HTR-8/SVneo (cell line): ENCODE measurements at places on chromosomes 5 and 9.

GRCh38 chr9:15153961-15154360 is 153.1 kb downstream of the TTC39B start:
- DNase-seq, result no peak

GRCh38 chr5:73213566-73213998 is 40.6 kb downstream of the TMEM174 start:
- DNase-seq, result peak; percentile 41

- DNase-seq, result no peak
Observed at GRCh38 chr9:133257465-133257956, 17.5 kb downstream of the ABO start.

- peak; percentile 30 for DNase-seq
Observed at GRCh38 chr5:61277190-61277589, 54.9 kb upstream of the ZSWIM6 start.

GRCh38 chr9:101977614-101978210 is 239.3 kb upstream of the GRIN3A start:
- DNase-seq, result peak; percentile 0

- DNase-seq, result no peak
Observed at GRCh38 chr9:69385581-69386033, 60.6 kb downstream of the ENTREP1 start.
